GM12864 (cell line): ENCODE measurements at places on chromosomes 4 and X.
A peak's percentile ranks its signal among the peaks of the same experiment; 100 is the strongest.

DNA sequence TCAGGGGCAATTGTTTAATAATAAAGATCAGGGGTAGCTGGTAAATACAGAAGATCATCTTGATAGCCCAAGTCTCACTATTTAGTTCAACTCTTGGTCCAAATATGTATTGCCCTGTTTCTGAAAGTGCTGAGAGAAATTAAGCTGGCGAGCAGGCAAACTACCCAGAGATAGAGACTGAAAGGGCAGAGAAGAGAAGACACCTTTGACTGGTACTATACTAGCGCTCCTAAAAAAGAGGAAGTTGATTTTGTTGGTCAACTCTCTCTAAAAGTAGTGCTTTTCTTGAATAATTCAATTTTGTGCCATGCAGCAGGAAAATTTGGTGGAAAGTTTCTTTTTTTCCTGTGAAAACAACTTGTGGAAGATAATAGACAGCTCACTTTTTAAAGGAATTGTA lies 64.0 kb downstream of the IGSF1 start:
- no peak for DNase-seq

- no peak for DNase-seq
Measured at GRCh38 chrX:154441984-154442707, 1.8 kb upstream of the FAM50A start.

- DNase-seq, result no peak
Measured at GRCh38 chr4:174496631-174497432, 25.5 kb downstream of the HPGD start.

- DNase-seq, result peak; percentile 88
Measured at GRCh38 chr4:40196724-40197281, at the start of gene RHOH. RHOH (plus strand) TSS chr4:40197031; CDS start chr4:40243387, 46,356 bp downstream.

DNA sequence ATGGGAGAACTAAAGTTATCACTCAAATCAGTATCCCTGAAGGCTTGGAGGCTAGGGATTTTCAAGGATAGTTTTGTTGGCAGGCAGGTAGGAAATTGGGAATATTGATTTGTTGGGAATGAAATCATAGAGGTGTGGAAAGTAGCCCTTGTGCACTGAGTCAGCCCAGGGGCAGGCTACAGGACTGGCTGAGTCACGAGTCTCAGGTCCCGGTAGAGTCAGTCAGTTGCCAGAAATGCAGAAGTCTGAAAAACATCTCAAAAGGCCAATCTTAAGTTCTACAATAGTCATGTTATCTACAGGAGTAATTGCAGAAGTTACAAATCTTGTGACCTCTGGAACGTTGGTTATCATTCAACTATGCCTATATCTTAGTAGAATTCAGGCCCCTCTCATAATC lies 153.1 kb downstream of the GC start:
- no peak for DNase-seq

GRCh38 chrX:119187298-119187697 lies 48.8 kb upstream of the PGRMC1 start:
- DNase-seq, result no peak

DNA sequence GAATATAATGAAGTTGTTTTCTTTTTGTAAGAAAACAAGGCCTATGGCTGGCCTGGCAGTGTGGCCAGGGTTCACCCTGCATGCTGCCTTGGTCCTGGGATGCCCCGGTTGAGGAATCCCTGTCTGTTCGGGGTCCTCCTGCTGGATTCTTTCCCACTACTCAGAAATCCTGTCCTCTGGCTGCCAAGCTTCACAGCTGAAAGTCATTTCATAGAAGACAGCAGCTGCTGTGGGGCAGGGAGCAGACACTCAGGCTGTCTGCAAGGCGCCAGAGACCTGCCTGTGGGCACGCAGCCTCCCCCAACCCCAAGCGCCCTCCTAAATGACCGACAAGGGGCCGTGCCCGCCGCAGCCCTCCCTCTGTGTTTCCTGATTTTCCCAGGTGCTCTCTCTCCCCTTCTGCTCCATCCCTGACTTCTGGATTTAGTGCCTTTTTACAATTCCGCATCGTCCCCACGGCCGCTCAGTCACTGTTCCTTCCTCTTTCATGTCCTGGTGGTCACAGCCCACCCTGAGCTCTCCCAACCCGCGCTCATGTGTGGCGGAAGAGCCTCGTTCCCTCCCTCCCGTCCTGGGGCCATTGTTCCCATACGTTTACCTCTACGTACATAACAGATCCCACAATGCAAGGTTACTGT lies 27.5 kb downstream of the ZFYVE28 start:
- no peak for DNase-seq

GRCh38 chrX:48574270-48575266 lies at the start of gene RBM3:
RBM3 (plus strand) TSS chrX:48574484; CDS start chrX:48575181, 697 bp downstream.
- peak; percentile 89 for DNase-seq

- no peak for DNase-seq
Measured at GRCh38 chr4:2962614-2963174, 512 bp downstream of the NOP14 start.

GRCh38 chrX:107656978-107657377 lies 28.7 kb downstream of the PRPS1 start:
- DNase-seq, result no peak

- DNase-seq, result no peak
Measured at GRCh38 chr4:108972613-108973283, 209.9 kb upstream of the ETNPPL start.
